ENCODE measurements at places on chromosomes 4 and X.

GRCh38 chr4:11495291-11495690 lies 66.6 kb upstream of the HS3ST1 start:
- no peak for DNase-seq

GRCh38 chr4:79255793-79256192 lies 70.1 kb downstream of the NAA11 start:
- no peak for DNase-seq

DNA sequence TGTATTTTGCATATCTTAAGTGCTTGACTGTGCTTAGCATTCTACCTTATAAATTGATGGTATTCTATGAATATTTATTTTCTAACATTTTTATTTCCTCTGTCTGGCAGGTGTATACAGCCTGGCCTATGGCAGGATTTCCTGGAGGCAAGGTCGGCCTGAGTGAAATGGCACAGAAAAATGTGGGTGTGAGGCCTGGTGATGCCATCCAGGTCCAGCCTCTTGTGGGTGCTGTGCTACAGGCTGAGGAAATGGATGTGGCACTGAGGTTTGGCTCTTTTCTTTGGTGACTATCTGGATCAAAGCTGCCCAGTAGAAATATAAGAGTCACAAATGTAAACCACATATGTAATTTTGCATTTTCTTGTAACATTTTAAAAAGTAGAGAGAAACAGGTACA lies 6.5 kb upstream of the NUDT6 start:
- DNase-seq, result no peak

DNA sequence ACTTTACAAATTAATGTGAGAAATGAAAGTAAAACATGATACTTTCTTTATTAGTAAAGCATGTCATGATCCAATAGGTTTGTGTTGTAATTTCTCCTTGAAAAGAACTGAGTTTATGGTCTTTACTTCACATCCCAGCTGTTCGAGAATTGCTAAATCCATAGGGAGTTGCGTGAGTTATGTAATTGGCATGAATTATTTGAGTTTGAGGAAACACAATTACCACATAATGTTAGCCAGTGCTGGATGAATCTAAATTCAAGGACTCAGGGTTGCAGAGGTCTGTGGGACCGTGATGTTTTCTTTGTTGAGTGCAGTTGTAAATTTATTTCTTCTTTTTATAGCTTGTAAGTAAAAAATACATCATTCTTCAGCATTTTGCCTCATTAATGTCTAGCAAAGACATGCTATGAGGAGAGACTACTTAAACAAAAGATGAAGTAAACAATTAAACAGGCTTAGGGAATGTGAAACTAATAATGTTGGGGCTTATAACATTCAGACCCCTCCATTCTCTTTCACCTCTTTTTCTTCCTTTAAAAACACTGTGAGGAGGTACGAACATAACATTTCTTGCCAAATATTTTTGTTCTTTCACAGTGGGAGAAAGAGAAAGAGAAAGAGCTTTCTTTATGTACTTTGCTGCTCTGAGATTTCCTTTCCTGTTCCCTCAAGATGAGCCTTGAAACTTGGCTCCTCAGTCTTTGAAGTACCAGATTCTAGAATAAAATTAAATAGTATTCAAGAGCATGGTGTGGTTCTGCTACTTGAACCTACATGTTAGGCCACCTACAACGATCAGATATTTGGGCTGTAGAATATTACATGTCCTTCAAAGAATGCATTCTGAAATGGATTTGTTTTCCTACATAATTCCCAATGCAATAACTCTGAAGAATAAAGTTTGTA lies 159.6 kb upstream of the ANK2 start:
- DNase-seq, result no peak

DNA sequence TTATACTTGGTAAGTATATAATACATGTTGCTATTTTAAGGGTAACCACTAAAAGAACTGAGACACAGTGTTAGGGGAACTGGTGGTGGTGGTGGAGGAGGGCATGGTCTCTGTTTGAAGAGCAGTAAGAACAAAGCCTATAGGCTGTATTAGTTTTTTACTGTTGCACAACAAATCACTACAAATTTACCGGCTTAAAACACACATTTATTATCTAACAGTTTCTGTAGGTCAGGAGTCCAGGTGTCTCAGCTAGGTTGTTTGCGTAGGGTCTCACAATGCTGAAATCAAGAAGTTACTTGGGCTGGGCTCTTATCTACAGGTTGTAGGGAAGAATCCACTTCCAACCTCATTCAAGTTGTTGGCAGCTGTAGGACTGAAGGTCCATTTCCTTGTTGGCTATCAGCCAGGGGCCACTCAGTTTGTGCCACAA lies 52.6 kb downstream of the CASK start:
- no peak for DNase-seq

DNA sequence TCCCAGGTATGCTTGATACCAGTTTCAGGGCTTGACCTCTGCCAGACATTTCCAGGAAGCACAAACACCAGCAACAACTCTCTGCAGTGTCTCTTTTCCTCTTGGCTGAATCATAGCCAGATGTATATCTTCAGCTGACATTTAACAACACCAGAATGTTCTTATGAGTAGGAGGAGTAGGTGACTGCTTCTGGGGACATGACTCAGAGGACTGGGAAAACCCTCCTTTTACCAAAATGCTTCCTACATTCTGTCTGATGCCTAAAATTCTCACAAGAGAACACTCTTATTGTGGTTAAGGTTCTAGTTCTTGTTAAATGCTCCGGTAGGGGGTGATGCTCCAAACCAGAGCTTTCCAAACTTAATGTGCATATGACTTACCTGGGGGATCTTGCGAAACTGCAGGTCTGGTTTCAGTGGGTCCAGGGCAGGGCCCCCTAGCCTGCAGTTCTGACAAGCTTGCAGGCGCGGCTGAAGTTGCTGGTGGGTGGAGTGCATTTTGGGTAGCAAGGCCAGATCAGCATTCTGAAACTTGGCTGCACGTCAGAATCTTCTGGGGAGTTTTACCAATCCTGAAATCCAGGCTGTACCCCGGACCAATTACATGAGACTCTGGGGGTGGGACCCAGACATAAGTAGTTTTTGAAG lies 329.3 kb upstream of the RPS6KA3 start:
- no peak for DNase-seq

DNA sequence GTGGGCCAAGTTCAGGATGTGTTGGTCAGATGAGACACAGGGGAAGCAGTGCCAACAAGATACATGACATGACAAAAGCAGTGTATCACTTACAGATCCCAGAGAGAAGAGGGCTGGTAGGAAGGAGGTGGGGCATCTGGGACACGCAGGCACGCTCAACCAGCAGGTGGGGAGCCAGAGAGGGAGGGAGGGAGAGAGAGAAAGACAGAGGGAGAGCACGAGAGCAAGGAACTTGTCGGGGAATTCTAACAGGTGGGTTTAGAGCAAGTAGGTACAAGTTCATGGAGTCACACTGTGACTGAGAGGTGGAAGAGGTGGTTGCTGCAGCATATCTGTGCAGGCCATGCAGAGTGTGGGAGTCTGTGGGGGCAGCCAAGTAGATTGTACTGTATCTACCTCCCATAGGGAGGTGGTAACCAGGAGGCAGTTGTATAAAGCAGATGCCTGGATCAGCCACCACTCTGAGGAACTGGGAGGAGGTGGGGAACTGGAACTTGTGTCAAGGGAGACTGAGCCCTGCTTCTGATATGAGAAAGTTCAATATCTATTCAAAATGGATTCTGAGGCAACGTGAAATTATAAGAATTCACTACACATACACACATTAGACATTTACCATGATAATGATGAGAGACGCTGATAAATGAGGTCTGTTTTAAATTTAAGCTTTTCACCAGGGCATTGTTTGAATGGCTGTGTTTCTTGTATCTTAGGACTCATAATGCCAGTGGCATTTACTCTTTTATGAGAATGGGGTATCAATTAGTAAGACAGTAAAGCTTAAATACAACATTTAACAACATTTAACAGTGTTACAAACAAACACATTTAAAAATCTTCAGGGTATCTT lies 43.7 kb downstream of the BBS12 start:
- no peak for DNase-seq

DNA sequence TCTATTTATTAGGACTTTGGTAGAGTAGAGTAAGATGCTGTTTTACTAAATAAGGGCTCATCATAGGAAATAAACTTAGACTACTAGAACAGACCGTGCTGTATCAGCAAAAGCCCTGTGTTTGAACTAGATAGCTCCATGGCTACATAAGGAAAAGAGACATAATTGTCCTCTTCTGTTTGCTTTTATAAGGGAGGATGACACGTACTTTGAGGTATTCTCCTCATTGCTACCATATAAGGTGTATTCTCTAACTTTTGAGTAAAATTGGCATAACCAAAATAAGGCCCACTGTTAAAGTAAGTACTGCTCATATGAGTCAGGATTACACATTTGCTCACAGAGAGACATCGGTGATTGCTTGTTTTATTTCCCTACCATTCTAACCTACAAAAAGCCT lies 64.3 kb downstream of the PDLIM5 start:
- no peak for DNase-seq

- DNase-seq, result no peak
Measured at GRCh38 chr4:82630079-82630478, 68.3 kb upstream of the TMEM150C start.

DNA sequence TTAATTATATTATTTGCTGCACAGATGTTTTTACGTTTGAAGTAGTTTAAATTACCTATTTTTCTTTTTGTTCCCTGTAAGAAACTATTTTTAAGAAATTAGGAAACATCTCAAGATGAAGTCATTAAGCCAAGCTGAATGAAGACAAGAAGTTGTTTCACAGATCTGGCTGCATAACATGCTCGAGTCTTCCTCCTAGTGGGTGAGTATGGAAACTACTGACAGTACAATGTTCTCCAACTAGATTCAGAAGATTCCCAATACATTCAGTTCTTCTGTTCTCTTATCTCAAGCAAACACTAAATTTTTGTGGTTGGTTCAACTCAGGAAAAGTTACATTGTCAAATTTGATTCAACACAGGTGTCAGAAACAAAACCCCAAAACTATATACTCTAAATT lies 256.8 kb upstream of the VCX start:
- DNase-seq, result peak; percentile 17

GRCh38 chrX:4710618-4711433 lies 997.4 kb upstream of the PRKX start:
- peak; percentile 0 for DNase-seq

DNA sequence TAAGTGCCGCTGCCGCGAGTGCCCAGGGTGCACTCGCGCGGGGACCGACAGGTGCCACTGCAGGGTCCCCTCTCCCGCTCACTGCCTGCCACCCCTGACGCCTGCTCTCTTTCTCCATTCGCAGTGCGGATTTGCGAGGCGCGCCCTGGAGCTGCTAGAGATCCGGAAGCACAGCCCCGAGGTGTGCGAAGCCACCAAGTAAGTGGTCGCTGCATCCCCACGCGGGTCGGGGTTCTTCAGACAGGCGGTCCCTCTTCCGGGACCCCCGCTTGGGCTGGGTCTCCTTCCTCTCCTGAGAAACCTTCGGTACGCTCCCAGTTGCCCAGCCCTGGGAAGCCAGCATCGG lies 547 bp downstream of the GUCY1A1 start:
- peak; percentile 17 for DNase-seq

DNA sequence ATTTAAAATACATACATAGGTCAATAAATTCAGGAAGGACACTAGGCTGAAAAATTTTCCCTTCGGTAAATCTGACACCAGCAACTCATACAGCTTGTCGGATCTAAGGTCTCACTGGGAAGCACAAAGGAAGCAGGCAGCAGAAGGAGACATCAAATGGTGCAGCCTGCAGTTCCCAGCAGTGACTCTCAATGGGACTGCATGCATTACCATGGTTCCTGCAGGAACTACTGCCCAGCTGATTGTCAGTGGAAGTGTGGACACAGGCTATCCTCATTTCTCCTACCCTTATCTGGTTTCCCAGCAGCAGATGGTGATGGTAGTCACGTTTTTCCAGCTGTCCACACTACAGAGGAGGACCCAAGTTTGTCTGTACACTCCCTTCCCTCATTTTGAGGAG lies 113.3 kb downstream of the PPP1R2C start:
- DNase-seq, result no peak

GRCh38 chr4:104752337-104752736 lies 257.6 kb upstream of the CXXC4 start:
- no peak for DNase-seq

DNA sequence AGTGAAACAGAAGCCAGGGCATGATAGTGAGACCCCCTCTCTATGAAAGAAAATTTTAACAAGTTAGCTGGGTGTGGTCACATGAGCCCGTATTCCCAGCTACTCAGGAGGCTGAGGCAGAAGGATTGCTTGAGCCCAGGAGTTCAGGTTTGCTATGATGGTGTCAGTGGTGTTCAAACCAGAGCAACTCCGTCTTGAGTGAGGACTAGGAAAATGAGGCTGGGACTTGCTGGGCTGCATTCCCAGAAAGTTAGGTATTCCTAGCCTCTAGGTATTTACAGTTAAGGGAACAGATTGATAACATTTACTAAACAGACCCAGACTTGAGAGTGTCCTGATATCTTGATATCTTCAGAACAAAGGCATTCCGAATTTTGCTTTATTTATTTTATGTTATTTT lies 37.0 kb upstream of the NOCT start:
- DNase-seq, result no peak

DNA sequence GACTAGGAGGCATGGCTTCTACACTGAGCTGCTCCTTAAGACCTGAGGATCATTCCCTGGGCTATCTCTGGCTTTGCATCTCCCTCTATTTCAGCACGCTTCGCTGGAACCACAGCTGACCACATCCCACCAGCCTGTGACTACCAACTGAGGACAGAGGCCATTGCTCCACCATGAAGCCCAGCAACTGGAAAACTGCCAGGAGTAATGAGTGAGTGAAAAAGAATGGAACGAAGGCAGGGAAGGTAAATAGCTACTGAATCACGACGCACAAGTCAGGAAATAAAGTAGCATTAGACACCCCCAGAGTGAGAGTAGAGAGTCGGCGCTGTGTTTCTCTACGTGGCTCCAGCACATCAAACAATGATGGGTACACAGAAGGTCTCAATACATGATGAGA lies 314.7 kb downstream of the LDB2 start:
- DNase-seq, result no peak

GRCh38 chrX:9912351-9913145 lies 54.6 kb upstream of the CLDN34 start:
- no peak for DNase-seq

DNA sequence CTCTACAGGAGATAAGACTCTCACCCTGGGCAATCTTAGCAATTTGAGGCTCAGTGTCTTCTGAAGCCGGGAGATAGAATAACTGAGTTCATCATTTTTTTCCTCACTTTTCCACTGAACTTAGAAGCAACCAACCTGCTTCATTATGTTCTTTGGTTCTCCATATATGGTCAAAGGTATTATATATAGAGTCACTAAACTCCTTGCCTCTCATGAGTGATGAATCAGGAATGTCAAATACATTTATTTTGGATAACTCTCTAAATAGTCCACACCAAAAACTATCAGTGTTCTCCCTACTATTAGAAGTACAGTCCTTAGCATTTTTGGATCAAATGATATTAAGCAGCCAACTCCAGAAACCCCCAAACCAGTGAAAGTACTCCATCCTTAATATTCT lies 421.5 kb upstream of the EPHA5 start:
- no peak for DNase-seq

DNA sequence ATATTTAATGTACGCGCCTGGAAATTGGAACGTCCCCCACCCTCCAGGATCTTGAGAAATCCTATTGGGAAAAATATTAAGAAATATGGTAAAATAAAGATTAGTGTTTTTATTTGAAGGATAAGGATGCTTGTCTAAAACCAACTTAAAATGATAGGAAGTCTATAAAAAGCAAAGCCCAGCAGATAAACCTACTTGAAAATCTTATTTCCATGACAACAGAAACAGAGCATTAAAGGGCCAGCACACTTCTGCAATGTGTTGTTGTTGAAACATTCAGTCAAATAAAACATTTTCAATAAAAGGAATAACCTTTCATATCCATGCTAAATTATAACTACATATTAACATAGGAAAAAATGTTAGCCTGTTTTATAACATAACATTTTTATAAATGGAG lies 29.3 kb upstream of the GPM6A start:
- no peak for DNase-seq

GRCh38 chr4:27048429-27049238 lies 188.0 kb downstream of the STIM2 start:
- peak; percentile 67 for DNase-seq
